ENCODE measurements at places on chromosomes 1 and 21. TPM values are rescaled to one million over a fixed set of nuclear protein-coding genes. Genes with fewer than 3 reads are reported as not detected.

Gene FAM78B
- 0.28 TPM for total RNA-seq

Gene STXBP3
- total RNA-seq: 38.3 TPM

GRCh38 chr1:34852677-34853217 is 6.8 kb downstream of the SMIM12 start:
- no peak overlapping the region for H3K4me3 ChIP-seq
- H3K27ac ChIP-seq: no peak overlapping the region
- H3K4me1 ChIP-seq: no peaks in the 10 kb centered on the region
- H3K36me3 ChIP-seq: peaks cover 20% of the 10 kb centered on the region
- DNase-seq: peak; percentile 95
- H3K27me3 ChIP-seq: no peaks in the 10 kb centered on the region

DNA sequence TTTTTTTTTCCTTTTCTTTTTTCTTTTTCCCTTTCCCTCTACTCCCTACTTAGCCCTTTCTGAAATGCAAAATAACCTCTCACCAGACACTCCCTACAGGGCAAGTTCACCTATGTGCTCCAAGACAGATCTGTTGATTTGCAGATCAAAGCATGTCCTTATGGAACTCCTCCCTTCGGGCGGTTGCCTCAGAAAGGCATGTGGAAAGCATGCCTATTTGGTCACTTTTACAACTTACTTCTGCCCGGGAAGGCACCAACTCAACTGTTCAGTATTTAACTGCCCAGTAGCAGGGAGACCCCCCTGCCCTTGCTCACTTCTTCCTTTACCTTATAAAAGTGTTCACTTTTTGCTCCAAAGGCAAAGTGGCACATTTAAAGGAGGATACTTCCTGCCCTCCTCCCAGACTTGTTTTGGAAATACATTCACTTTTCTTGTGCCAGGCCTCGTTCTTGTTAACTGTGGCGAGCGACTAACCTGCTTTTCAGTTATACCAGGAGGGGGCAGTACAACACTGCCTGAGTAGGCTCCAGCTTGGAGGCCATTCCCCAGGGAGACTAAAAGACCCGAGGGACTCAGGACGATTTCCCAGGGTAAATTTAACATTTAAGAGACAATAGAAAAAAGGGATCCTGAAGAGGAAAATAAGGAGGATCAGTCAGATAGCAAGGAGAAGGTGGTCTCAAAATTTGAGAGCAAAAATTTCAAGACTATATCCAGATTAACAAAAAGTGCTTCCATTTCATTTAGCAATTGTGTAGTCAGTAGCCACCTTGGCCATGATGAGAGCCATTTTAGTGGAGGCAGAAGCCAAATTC is 12.3 kb upstream of the SLAMF7 start:
- H3K36me3 ChIP-seq: no peaks in the 10 kb centered on the region
- no peak overlapping the region for H3K27ac ChIP-seq
- no peaks in the 10 kb centered on the region for H3K4me1 ChIP-seq

All from IMR-90 (cell line).